Choroid plexus epithelial cell (primary cell): ENCODE measurements at places on chromosomes 5 and 9.

GRCh38 chr9:73906671-73907070, 590.5 kb upstream of the RORB start:
- peak; percentile 9 for DNase-seq

DNA sequence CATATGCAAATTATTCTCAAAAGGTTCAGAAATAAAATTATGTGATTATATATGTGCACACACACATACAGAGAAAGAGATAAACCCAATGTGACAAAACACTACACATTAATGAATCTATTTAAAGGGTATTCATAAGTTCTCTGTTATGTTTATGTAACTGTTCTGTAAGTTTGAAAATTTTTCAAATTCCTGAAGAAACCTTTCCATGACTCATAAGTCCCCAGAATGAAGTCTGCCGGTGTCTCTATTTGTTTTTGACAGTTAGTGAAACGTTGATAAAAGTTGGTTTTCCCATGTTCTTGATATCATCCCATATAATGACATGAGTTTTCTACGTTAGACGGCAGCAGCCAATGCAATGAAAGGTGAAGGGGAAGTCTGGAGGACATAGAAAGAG, 199.5 kb upstream of the PUM3 start:
- DNase-seq = peak; percentile 68

- peak; percentile 93 for DNase-seq
Observed at GRCh38 chr9:81632599-81632998, 56.7 kb downstream of the TLE1 start.

GRCh38 chr9:133127340-133127981, 6.4 kb upstream of the RALGDS start:
- DNase-seq = no peak

DNA sequence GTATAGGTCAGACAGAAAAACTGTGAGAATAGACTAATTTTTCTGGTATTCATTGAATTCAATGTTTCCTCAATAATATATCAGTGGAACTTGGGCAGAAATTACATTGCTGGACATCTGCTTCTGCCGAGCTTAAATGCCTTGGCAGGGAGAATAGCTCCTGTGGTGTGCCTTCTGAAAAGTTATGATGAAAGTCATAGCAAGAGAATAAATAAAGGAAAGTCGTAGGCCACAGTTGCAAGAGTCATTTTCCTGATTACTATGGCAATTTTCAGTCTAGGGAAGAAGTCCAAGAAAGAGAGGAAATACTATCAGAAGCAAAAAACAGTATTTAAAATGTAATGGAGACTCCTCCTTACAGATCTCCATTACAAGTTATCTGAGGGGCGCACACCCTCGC, 1596.1 kb upstream of the WWC1 start:
- peak; percentile 43 for DNase-seq

DNA sequence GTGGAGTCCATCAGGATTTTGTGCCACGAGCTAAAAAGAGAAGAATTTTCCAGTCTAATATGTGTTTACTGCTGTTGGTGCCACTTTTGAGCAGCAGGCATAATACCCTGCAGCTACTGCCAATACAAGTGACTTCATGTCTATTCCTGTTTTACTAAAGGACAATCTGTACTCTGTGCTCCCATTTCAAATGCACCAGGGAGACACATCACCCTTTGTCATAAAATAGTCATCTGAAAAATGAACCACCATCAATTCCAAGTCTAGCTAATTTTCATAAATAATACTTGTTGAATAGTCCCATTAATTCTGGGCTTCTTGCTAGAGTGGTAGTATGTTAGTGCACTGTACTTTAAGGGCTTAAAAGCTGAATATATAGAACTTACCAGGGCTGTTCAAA, 8.9 kb upstream of the PKD2L2 start:
- no peak for DNase-seq

GRCh38 chr9:30035761-30036160, 2348.7 kb upstream of the ACO1 start:
- no peak for DNase-seq

- no peak for DNase-seq
Observed at GRCh38 chr5:66637994-66638393, 41.8 kb downstream of the MAST4 start.

GRCh38 chr9:130383979-130384676, 60.6 kb upstream of the ASS1 start:
- no peak for DNase-seq

GRCh38 chr9:15355669-15356068, 48.7 kb upstream of the TTC39B start:
- no peak for DNase-seq

- DNase-seq = peak; percentile 63
Observed at GRCh38 chr5:67156976-67157583, 39.5 kb downstream of the CD180 start.

GRCh38 chr5:76787237-76787636, 31.6 kb upstream of the F2RL1 start:
- peak; percentile 100 for DNase-seq

- no peak for DNase-seq
Observed at GRCh38 chr5:161023551-161023950, 171.5 kb upstream of the ATP10B start.

DNA sequence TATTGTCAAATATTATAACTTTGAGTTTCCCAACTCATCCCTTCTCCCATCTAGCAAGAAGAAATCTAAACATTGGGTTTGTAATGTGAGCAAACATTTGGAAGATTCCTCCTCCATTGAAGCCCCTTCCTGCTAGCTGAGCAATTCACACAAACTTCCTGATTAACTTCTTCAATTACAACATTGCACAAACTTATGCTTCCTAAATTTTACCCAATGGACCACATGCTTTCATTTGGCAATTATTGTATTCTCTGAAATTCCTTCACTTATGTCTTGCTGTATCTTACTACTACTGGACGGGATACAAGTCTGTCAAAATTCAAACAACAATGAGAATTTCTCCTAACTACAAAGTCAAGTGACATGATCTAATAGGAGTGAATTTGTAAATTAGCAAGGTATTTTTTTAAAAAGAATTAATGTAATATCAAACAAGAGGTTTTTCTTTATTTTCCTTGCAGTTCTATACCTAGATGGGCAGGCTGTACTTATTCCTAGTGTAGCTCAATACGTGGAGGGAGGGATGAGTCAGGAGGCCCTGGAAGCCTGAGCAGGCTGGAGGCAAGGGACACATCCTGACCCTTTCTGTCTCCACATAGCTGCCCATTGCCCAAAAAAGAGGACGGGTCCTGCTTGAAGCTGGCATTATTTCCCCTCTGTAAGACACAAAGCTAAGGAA, 11.8 kb upstream of the IFNW1 start:
- DNase-seq = peak; percentile 22

DNA sequence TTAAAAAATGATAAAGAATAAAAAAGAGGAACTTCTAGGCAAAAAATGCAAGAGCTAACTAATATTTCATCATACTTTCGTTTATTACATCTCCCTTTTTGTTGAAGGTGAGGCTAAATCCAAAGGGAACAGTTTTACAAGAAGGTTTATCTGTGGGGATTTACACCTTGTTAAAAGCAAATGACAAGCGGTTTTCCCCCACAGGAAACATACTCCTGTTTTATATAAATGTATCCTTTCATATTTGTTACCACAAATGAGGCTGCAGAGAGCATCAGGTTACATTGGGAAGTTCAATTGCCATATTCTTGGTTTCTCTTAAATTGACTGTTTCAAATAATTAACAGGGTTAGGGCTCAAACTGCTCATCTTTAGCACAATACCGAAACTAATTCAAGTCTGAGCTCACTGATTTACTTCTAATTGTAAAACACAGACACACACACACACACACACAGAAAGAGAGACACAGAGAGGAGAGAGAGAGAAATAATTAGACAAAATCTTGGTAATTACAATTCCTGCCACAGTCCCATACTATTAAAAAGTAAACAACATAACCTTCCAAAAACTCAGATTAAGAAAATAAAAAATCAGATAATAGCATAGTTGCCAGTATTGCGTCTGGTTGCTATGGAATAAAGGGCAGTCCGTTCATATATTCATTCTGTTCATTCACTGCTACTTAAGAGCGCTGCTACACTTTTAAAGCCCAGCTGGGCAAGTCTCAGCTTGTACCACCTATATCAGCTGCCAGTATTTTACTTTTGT, 17.1 kb downstream of the RFX3 start:
- DNase-seq = no peak

- DNase-seq = peak; percentile 68
Observed at GRCh38 chr5:65721050-65721719, 724 bp downstream of the SGTB start.
